A172 (cell line): ENCODE measurements at places on chromosomes 4 and X.

- peak; percentile 67 for DNase-seq
Observed at GRCh38 chr4:1693131-1693896, 9.2 kb upstream of the FAM53A start.

- DNase-seq = no peak
Observed at GRCh38 chr4:174058846-174059245, 224.6 kb downstream of the FBXO8 start.

- no peak for DNase-seq
Observed at GRCh38 chr4:14157262-14157661, 529.7 kb upstream of the BOD1L1 start.

GRCh38 chr4:140109737-140110136 is 44.2 kb downstream of the MAML3 start:
- no peak for DNase-seq

- no peak for DNase-seq
Observed at GRCh38 chr4:7294176-7294756, 101.9 kb downstream of the SORCS2 start.

- peak; percentile 38 for DNase-seq
Observed at GRCh38 chr4:144350706-144351105, 210.2 kb upstream of the GYPA start.

DNA sequence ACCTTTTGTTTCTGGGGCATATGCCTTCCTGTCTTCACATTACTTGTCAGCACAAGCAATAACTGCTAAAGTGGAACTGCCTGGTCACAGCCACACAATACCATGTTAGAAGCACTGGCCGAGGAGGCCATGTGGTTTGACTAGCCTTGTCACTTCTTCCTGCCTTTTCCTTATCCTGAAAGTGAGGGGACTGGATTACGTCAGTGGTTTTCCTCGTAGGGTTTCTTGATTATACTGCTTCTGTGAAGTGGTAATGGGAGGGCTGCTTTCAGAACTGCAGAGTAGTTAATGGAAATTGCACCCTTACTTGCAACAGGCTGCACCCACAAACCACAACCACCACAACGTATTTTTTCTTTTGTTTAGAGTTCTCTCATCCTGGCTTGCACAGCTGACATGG is 26.6 kb downstream of the ZRSR2 start:
- DNase-seq = no peak

GRCh38 chrX:150869450-150869849 is 29.0 kb downstream of the CD99L2 start:
- no peak for DNase-seq

DNA sequence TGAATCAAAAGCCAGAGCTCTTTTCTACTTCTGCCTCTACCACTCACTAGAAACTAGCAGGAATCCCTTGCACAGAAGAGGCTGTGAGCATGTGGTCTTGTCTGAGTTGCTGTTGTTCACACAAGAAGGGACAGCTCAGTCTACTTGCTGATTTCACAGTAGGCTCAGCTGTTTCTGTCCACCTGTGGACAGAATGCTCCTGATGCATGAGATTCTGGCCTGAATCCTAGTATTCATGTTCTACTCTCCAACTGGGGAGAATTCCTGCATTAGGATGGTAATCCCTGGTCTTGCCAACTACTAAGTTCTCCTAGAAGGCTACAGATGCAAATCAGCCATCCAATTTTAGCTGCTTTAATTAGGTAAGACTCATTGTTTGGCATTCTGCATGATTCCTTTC is 112.8 kb downstream of the PPA2 start:
- no peak for DNase-seq

GRCh38 chrX:143648705-143649104 is 12.8 kb upstream of the SLITRK4 start:
- peak; percentile 14 for DNase-seq

DNA sequence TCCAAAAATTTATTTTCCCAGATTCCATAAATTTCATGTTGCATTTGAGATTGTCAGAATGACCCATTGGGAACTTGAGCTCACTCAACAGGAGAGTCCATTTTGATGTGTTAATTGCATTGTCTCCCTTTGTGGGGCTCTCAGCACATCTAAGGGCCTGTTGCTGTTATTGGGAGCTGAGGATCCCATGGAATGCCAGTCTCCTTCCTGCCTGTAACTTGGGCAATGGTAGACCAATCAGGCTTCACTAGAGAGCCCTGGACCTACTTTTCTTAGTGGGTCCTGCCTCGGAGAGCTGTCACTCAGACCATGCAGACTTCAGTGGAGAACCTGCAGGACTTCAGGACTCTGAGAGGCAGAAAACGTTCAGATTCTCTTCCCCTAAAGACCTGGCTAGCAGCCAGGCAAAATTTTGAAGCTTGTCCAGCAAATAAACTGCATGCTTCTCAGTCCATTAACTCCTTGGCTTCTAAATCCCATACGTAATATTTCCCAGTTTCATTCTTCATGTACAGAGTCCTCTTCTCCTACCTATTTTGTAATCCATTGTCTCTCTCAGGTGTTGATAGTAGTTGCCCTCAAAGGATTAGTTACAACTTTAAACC is 25.1 kb downstream of the OCRL start:
- no peak for DNase-seq

DNA sequence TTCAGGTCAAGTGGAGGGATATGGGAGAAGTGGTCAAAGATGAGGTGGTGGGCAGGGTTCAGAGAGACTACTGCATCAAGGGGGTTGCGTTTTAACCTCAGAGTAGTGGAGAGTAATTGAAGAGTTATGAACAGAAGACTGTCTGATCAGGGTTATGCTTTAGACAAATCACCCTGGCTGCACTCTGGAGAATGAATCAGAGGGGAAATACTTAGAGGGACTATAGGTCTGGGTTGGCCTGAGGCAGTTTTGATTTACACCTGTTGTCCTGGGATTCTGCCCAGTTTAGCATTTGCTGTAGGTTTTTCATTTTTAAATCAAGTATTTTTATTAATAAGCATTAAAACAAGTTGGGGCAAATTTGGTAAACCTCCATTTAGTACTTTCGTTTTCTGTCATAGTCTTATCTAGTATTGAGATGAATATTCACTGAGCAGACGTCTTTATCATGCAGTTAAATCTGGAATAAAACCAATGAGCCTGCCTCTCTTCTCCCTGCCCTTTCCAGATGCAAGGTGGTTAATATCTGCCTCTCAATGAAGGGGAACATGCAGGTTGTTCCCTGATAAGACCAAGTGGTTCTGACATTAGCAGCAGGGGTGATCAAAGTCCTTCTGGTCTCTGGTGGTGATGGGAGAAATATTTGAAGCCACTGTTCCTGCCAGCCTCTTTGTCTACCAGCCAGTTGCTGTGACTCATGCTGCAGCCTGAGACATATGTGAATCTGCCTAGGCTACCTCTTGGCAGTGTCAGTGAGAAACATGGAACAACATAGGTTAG is 116.0 kb upstream of the RPS6KA3 start:
- DNase-seq = peak; percentile 28

GRCh38 chr4:87037671-87038334 is 103.0 kb downstream of the AFF1 start:
- no peak for DNase-seq

DNA sequence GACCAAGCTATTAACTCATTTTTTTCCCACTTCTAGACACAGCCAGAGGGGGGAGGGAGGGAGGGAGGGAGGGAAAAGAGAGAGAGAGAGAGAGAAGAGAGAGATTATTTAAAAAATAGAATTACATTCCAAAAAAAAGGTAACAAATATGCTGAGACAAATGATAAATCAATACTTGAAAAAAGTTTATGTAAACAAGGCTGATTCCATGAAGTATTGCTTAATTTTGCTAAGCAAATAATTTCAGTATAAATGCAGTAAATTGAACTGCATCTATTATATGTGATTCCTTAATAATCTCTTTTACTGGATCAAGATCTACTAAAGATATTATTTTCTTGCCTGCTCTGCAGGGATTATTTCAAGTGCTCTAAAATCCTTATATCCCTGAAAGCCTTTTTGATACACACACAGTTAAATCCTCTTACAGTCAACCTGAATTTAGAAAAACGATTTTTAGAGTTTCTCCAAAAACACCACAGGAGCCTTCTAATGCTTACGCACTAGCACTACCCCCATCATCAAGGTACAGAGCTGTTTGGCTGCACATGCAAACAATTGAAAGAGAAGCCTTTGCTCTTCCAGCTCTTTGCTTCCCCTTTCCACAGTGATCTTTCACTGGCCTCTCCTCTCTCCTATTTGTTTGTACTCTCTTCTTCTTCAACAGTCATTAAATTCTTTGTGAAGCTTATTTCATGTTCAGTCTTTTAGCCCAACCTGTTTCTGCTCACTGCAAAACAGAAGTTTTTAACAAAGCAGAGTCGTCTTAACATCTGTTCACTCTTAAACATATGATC is 426.3 kb upstream of the FAM241A start:
- no peak for DNase-seq

GRCh38 chr4:47835494-47835893 is 2.4 kb downstream of the CORIN start:
- no peak for DNase-seq

GRCh38 chrX:76862509-76862908 is 435.0 kb downstream of the MAGEE1 start:
- no peak for DNase-seq

DNA sequence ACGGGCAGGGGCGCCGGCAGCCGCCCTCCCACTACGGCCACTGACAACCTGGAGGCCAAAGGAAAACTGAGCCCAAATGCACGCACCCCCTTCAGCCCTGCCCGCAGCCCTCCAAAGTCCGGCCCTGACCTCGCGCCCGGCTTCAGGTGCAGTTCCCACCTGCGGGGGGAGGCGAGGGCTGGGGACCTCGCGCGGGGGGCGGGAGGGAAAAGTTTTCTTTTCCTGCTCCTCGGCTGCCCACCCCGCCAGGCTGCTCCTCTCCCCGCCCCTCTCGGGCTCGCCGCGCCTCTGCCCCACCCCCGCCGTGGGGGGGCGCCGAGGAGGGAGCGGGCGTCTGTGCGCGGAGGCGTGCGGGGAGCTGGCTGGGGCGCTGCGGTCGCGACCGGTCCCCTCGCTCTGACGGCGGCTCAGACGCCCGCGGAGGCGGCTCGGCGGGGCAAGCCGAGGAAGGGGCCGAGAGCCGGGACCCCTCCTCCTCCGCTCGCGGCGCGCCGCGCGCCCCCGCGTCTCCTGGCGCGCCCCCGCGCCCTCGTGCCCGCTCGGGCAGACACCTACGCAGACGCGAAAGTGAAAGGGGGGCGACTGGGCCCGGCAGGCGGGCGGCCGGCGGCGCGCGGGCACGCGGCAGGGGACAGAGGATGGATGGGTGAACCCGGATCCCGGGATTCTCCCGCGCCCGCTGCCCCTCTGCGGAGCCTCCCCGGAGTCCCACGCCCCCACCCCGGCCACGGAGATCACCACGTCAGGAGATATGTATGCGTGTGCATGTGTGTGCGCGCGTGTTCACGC is 3.1 kb upstream of the NR3C2 start:
- DNase-seq = no peak

DNA sequence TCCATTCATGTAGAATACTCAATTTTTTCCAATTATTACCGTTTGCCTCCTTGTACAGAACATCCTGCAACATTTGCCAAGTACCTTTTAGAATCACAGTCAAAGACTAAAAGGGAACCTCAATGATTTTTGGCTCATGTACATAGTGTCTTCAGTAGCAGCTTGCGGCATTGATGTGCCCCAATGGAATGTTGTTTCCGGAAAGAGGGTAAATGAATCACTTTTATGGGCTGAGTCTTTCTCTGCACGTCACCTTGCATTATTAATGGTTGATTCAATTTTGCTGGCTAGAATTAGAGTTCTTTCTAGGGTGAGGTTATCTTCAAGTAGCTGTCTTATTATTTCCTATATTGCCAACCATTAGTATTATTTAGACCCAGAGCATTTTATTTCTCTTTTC is 116.9 kb upstream of the GABRA2 start:
- peak; percentile 28 for DNase-seq

GRCh38 chr4:103032574-103032973 is 13.1 kb upstream of the SLC9B1 start:
- peak; percentile 29 for DNase-seq

DNA sequence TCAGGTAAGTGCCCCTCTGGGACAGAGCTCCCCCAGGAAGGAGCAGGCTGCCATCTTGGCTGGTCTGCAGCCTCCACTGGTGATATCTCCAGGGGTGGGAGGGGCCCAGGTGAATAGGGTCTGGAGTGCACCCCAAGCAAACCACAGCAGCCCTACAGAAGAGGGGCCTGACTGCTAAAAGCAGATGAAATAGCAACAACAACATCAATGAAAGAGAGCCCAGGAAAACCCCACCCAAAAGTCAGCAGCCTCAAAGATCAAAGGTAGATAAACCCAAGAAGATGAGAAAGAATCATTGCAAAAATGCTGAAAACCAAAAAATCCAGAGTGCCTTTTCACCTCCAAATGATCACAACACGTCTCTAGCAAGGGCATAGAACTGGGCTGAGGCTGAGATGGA is 92.5 kb upstream of the PAGE3 start:
- no peak for DNase-seq

- no peak for DNase-seq
Observed at GRCh38 chr4:27643101-27643500, 782.5 kb downstream of the STIM2 start.

GRCh38 chr4:76659103-76659490 is 224.1 kb downstream of the SHROOM3 start:
- DNase-seq = peak; percentile 4

GRCh38 chrX:53086464-53086863 is 4.3 kb downstream of the TSPYL2 start:
- DNase-seq = no peak

- peak; percentile 70 for DNase-seq
Observed at GRCh38 chr4:166594326-166594946, 639.9 kb downstream of the SPOCK3 start.

- DNase-seq = peak; percentile 40
Observed at GRCh38 chr4:176156656-176157055, 38.7 kb downstream of the SPATA4 start.

DNA sequence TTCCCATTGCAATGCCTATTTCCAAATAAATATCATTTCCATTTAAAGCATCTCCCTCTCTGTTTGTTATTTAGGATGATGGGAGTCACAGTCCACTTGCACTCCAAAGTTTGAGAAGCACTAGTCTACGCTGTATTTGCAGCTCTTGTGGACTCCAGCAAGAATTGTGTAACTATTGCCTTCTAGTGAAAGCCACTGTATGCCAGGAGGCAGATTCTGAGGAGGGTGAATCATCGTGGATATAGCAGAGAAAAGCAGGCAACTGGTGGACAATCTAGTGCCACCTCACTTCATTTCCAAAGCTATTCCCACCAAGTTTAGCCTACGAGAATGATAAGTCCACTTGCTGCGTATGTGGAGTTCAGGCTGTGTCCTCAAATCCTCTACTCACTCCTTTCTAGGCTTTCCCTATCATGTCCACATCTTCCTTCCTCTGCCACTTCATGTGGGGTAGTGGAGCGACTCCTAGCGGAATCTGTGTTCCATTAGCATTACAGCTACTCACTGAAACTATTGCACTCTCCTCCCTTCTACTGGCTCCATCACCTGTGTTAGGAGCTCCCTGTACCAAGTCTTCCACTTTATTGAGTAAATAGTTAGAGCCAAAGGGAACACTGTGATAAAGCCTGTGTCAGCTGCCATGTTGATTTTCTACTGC is 501.8 kb upstream of the GALNT7 start:
- DNase-seq = no peak

GRCh38 chr4:154314248-154314647 is 177.4 kb downstream of the DCHS2 start:
- DNase-seq = peak; percentile 40
